ENCODE measurements at places on chromosomes 3 and 15.

- DNase-seq, result no peak
Observed at GRCh38 chr15:68599560-68600071, 20.8 kb downstream of the CORO2B start.

- no peak for DNase-seq
Observed at GRCh38 chr3:120436523-120437050, 14.2 kb downstream of the FSTL1 start.

DNA sequence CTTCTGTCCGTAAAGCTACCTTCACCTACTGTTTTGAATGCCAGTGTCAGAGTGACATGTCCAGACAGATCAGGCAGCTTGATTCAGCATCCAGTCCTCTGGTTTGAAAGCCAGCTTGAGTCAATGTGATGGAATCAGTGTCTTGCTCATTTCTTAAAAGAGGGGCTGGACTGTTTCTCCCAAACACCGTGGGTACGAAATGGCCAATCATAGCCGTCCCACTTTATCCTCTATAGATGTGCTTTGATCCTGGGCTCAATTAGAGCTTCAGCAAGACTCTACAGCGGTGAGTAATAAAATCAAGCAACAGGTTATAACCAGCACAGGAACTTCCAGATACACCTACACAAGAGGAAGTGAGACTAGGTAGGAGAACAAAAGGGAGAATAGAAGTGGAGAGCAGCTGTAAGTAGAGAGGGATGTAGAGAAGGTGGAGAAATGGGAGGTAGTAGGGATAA is 17.0 kb upstream of the OR5K1 start:
- no peak for DNase-seq

DNA sequence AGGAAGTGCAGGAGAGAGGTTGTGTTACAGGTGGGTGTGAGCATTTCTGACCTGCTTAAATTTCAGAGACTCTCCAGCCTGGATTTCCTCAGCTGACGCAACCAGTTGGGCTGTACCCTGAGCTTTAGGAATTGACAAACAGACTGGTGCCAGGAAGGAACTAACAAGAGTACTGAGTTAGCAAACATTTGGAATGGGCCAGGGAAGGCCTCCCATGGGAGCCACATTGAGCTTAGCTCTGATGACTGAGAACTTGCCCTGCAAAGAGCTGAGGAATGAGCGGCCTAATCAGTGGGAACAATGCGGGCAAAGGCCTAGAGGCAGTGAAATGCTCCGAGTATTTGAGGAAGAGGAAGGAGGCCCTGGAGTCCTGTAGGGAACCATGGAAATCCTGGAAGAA is 254.2 kb downstream of the FEZF2 start:
- DNase-seq, result no peak

- DNase-seq, result no peak
Observed at GRCh38 chr15:69679623-69680228, 227.1 kb downstream of the RPLP1 start.

DNA sequence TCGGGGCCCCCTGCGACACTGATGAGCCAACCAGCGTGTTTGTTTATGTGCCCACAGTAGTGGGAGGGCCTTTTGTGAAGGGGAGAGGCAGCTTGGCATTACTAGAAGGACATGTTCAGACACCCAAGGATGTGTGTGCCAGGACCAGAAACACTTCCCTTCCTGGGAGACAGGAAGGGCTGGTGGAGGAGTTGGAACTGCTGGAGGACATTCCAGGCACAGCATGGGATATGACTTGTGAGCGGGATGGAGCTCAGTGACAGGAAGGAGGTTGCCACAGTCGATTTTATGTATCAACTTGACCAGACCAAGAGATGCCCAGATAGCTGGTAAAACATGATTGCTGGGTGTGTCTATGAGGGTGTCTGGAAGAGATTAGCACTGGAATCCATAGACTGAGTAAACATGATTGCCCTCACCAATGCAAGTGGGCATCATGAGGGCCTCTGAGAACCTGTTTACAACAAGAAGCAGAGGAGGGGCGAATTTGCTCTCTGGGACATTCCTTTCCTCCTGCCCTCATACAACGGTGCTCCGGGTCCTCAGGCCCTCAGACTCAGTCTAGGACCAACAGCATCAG is 106.4 kb upstream of the TLE3 start:
- DNase-seq, result no peak

DNA sequence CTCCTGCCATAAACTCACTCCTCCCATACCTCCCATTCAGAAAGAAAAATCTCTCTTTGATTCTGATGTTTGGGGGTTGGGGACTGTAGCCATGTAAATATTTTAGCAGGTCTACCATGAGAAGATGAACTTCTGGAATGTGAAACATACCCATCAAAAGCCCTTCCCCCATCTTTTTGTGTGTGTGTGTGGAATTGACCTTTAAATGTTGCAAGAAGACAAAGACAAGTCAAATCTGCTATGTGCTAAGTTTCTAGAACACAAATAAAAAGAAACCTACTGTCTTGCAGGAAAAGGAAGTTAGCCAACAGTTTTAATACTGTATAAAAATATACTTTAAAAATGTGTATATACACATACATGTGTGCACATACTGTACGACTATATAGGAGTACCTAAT is 29.7 kb upstream of the USP50 start:
- no peak for DNase-seq

DNA sequence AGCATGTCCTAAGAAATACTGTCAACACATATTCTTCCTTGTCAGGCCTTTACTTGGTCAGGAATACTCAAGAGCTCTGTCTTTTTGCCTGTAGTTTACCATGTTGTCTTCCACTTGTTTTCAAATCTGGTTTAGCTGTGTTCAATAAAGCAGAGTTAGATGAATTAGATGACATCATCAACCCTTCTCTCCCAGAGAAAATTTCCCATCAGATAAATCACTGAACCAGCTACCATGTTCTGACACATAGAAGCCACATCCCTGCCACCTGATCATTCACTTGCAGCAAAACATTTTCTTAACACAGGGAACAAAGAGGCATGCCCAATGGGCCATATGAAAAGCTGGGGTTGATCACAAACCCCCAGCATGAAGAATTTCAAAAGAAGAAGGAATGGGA is 42.1 kb downstream of the TERC start:
- no peak for DNase-seq

GRCh38 chr3:31416980-31417379 is 115.7 kb upstream of the STT3B start:
- DNase-seq, result no peak

DNA sequence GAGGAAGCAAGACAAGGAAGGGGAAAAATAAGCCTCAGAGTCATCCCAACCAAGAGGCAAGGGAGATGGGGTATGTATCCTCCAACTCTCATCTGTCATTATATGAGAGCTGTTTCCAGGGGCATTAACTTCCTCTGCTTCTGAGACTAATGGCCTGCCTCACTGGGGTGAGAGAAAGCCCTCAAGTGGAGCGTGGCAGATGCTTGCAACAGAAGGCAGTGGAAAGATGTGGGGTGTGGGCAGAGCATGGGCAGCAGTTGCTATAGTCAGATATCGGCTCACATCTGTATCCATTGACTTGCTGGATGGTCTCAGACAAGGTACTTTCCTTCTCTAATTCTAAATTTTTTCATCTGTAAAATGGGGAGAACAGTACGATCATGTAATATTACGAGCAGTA is 81.7 kb upstream of the PLCL2 start:
- DNase-seq, result no peak

GRCh38 chr3:16137044-16137443 is 37.4 kb upstream of the GALNT15 start:
- no peak for DNase-seq

DNA sequence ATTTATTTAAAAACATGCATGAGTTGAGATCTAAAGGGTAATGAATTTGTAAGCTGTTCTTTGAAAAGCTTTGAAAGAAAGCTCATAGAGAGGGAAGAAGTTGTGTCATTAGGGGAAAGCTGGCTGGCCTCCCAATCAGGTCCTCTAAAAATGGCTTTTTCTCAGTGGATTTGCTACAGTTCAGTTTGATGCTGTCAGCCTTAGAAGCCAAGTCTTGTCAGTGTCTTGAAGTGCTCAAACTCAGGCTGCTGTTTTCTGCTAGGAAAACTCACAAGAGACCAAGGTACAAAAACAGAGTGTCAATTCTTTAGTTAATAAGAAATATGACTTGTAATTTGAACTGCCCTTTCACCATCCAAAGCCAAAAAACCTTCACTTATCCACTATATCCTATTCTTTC is 243.8 kb downstream of the OTOL1 start:
- no peak for DNase-seq

GRCh38 chr3:52809662-52810377 is 15.2 kb downstream of the ITIH3 start:
- no peak for DNase-seq

GRCh38 chr3:101796077-101796680 is 17.2 kb downstream of the NXPE3 start:
- DNase-seq, result no peak

- no peak for DNase-seq
Observed at GRCh38 chr3:188769831-188770230, 401.9 kb upstream of the TPRG1 start.

DNA sequence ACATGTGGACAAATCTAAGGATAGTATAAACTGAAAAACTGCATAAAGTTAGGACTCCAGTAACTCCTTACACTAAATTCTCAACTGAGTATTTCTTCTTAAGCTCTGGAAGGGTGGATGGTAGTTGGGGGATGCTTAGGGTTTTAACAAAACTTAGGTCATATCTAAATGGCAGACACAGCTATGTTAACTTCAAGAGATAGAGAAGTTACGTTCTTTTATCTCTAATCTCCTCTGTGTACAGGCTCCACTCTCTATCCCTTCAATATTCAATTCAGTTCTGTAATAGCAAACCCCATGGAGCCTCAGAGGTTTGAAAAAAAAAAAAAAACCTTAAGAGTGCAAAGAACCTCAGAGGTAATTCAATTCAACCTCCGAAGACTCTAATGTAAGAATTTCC is 3.1 kb downstream of the CMTM6 start:
- no peak for DNase-seq

DNA sequence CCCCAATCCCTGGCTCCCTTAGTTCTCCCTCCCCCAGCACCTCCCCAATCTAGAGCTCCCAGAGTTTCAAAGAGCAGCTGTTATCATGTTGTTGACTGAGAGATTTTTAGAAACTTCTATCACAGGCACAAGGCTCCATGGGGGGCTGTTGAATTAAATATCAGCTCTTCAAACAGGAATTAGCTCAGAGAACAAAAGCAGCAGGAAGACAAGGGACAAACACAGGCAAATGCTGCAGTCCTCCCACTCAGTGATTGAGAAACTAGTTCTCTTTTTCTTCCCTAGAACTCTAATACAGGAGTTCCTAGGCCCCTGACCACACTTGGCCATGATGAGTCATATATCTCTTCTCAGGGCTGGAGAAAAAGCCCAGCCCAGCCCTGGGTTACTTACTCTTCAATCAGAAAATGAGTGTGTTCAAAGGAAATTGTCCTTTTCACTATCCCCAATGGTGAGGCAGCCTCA is 262.1 kb downstream of the IGSF11 start:
- no peak for DNase-seq

- no peak for DNase-seq
Observed at GRCh38 chr3:176861137-176861536, 336.1 kb downstream of the TBL1XR1 start.

GRCh38 chr3:49805897-49806701 is 3.0 kb downstream of the INKA1 start:
- DNase-seq, result no peak

GRCh38 chr3:171953301-171954022 is 85.9 kb upstream of the FNDC3B start:
- no peak for DNase-seq

GRCh38 chr15:47390208-47390765 is 327.0 kb upstream of the SEMA6D start:
- DNase-seq, result no peak

GRCh38 chr3:44989636-44990373 is 13.8 kb downstream of the EXOSC7 start:
- no peak for DNase-seq

- no peak for DNase-seq
Observed at GRCh38 chr15:40282147-40282868, 556 bp downstream of the ANKRD63 start.

GRCh38 chr3:160154033-160154432 is 71.2 kb upstream of the C3orf80 start:
- DNase-seq, result no peak

- DNase-seq, result no peak
Observed at GRCh38 chr3:58164199-58164879, 46.4 kb downstream of the DNASE1L3 start.

DNA sequence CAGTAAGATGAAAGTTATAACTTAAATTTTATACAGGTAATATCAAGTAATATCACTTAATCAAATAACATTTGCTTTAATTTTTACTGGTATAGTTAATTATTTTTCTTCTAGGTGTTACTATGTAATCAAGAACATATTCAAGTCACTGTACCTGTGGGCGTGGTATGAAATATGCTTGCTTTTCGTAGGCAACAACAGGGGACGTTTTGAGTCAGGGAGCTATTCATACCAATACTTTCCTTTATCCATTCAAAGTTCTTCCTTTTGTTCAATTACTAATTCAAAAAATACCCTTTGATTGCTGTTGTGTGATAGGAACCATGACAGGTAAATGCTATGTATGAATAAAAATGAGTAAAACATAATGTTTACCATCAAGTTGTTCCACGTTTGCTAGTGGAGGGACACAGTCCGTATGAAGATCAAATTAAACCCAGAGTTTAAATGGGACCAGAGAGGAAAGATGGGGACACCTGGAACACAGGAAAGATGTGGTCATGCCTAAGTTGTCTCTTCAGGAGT is 654.0 kb upstream of the KCNMB2 start:
- DNase-seq, result no peak

- no peak for DNase-seq
Observed at GRCh38 chr3:32062950-32063582, 43.4 kb upstream of the GPD1L start.

DNA sequence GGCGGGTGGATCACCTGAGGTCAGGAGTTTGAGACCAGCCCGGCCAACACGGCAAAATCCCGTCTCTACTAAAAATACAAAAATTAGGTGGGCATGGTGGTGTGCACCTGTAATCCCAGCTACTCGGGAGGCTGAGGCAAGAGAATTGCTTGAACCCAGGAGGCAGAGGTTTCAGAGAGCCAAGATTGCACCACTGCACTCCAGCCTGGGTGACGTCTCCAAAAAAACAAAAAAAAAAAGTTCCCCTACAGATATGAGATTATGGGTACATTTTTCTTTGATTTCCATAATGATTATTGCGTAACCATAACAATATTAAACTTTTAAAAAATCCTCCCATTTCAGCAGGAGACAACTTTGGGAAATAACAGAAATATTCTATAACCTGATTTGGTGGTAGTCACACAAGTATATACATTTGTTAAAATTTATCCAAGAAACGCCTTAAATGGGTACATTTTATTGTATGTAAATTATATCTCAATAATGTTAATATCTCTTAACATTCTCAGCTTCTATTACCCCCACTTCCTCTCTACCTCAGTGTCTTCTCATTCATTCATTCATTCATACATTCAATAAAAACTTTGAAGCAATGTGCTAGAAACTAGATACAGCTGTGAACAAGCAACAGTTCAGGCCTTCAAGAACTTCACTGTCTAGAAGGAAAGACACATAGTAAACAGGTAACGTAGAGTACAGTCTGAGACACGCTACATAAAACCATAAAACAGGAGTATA is 6.6 kb downstream of the UBR1 start:
- DNase-seq, result no peak

DNA sequence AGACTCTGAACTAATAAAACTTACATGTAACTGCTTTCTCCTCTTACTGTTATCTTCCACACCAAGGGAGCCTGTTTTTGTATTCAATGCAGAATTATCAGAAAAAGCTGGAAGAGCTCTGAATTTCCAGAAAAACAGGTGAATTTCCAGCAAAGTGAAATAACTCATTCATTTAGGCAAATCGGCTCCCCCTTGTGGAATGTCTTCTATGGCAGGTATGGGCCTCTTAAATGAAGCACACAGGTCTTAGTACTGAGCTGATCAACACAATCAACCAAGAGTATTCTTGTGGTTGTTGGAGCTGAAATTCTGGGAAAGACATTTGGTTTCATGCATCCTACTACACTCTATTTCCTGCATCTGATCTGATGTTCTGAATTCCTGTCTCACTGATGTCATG is 31.0 kb upstream of the PTPRG start:
- DNase-seq, result no peak
